ENCODE measurements at places on chromosomes 3 and 15.

- no peak for DNase-seq
Measured at GRCh38 chr3:16366581-16366980, 101.6 kb downstream of the OXNAD1 start.

- no peak for DNase-seq
Measured at GRCh38 chr15:78156653-78157052, 7.5 kb downstream of the IDH3A start.

DNA sequence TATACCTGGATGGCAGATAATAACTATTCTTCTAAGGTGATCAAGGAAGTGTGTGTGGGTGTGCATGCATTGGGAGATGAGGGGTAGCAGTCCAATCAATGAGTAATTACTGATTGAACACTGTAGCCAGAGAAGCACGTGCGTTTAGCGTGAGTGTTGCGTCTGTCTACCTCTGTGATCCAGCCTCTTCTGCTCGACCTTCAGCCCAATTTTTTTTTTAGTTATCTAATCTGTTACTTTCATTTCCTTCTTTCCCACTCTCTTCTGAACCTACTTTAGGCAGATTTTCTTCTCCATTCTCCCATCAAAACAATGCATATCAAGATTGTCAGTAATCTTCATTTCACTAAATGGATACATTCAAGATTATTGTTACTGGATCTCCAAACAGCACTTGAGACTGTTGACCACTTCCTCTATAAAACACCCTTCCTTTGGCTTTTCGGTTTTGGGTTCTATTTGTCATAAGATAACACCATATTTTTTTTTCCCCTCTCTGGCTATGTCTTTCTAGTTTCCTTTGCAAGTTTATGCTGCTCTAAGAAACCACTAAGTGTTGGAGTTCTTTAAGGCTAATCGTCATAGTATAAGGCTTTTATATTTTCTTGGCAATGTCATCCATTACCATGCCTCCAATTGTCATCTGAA is 41.0 kb downstream of the MCTP2 start:
- DNase-seq: no peak

DNA sequence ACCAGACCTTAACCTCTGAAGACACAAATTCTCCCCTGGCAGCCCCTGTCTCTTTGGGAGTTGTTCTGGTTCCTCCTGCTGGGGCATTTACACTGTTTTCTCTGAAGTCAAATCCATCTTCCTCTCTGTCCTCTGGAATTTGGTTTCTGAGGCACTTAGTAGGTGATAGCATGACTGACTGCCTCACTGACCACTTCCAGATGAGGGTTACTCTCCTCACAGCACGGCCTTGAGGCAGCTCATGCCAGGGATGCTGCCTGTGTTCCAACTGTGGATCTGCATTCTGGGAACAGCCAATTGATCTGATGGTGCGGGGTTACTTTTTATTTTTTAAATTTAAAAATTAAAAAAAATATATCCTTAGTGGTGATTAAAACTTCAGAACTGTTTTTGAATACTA is 140.9 kb upstream of the ROPN1 start:
- DNase-seq: no peak

DNA sequence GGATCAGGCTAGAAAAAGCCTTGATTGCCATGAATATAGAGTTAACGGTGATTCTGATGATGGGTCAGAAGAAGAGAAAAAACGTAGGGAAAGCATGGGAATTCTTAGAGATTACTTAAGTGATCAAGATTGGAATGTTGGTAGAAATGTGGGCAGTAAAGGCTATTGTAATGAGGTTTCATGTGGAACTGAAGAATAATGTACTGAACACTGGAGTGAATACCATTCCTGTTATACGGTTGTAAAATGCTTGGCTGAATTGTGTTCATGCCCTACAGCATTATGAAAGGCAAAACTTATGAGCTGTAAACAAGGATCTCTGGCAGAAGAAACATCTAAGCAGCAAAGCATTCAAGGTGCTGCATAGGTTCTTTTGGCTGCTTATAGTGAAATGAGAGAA is 414.1 kb upstream of the CBLB start:
- DNase-seq: no peak

GRCh38 chr3:127324913-127325628 is 37.2 kb upstream of the PRR20G start:
- DNase-seq: peak; percentile 60

GRCh38 chr3:122057671-122058070 is 2.5 kb downstream of the CD86 start:
- peak; percentile 57 for DNase-seq

DNA sequence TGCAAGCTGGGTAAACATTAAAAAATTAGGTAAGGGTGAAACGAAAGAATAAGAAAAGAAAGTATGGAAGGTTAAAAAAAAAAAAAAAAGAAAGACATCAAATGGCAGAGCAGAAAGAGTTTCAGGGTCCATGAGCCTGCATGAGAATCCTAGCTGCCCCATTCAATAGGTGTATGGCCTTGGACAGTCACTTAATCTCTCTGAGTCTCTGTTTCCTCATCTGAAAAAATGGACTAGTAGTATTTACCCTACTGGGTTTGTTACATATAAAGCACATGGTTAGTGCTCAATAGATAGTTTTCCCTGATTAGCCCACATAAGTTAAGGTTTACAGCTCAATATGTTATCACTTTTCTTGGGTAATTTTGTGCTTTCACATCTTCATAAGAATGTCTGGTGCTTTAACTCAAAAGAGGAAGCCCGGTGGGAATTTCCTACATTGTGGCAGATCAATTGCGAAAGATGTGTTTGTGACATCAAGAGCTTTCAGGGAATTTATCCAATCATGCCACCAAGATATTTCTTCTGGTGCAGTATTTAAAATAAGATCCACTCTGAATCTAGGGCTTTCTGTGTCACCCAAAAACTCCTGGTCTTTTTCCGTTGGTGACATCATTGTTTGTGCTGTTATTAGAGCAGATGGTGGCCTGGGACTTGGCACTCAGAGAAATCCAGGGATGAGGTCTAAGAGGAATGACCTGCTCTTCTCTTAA is 57.2 kb upstream of the UBE2E1 start:
- DNase-seq: peak; percentile 100

- DNase-seq: no peak
Measured at GRCh38 chr15:81752974-81753373, 292.8 kb downstream of the MEX3B start.

GRCh38 chr3:11247362-11247761 is 24.8 kb upstream of the ATG7 start:
- DNase-seq: no peak

DNA sequence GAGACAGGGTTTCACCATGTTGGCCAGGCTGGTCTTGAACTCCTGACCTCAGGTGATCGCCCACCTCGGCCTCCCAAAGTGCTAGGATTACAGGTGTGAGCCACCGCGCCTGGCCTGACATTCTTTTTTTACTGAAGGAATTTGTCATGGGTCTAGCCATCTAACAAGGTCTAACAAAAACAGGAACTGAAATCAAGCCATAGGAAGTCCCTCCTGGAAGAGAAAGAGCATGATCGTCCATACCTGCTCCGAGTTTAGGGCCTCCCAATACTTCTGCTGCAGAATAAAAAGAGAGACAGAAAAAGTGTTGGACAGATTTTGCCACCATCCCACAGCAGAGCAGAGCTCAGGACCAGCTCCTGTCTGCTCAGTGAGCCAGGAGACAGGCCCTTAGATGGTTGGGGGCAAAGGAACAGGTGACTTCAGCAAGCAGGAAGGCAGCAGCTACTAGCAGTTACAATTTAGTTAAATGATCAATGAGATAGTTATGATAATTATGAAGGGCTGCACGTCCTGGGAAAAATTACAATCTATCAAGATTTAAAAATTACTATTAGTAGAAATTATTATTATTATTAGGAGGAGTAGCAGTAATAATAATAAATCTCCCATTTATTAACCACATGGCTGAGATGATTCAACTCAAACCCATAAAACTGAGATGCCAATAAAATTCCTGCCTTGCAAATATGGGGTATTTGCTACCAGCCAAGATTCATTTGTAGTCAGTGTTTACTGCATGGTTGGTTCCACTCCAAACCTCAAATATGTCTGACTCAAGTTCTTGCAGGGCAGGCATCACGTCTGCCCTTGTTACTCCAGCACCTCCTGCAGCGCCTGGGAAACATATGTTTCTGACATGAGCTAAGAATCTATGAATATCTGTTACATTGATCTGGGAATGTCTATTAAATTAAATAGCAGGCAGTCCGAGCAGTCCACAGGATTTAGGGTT is 40.1 kb downstream of the TMEM44 start:
- no peak for DNase-seq

DNA sequence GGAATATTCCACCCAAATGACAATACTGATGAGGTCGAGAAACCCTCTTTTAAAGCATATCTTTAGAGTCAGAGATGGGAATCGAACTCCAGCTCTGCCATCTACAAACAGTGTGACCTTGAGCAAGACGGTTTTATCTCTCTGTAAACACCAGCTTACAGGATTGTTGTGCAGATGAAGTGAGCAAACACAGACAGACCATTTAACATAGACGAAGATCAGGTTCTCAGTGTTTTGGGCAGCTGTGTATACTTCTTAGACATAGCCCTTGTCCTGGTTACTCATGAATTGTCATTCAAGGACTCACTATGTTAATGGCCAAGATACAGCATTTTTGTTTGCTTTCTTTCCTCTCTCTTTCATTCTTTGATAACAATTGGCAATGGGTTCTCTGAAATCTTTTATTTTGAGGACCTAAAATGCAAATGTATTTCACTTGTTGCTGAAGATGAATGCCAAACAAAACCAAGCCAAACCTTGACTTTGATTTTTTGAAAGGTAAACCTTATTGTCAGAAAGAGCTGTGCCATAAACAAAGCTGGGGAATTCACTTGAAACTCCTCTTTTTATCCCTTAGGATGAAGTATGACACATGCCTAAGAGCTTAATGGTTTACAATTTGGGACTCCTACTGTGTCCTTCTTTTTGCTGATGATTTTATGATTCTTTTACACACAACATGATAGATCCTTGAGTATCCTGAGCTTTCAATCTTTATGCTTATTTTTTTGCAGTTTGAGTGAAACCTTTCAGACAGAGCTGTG is 250.0 kb upstream of the PDZRN3 start:
- no peak for DNase-seq

GRCh38 chr15:41773729-41774061 is 589 bp upstream of the MAPKBP1 start:
- no peak for DNase-seq

GRCh38 chr3:156604642-156605144 is 49.8 kb upstream of the SSR3 start:
- peak; percentile 23 for DNase-seq

DNA sequence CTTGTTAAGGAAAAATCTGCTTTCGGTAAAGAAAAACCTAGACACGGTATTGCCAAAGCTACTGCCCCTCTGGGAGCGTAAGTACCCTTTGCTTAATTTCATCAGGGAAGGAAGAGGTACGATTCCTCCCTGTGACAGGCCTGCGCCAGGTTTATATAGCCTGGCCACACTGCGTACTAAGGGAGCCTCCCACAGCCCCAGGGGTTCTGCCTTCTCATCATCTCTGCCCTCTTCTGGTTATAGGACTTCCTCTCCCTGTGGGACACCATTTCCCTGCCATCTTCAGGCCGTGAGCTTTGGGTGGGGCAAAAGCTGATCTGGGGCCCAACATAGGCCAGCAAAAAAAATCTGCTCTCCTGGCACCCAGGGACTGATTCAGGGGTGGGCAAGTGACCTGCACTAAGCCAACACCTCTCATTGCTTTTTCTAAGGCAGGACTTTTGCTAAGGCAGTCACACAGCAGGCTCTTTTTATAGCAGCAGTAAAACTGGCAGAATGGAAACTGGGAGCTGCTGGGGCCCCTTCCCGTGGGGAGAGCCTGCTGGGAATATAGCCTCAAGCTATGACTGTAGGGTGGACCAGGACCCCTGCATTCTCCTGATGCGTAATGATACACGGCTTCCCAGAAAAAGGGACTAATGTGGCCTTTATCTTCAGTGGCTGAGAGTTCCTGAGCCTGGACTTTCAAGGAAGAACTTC is 76.2 kb downstream of the PRICKLE2 start:
- DNase-seq: no peak

DNA sequence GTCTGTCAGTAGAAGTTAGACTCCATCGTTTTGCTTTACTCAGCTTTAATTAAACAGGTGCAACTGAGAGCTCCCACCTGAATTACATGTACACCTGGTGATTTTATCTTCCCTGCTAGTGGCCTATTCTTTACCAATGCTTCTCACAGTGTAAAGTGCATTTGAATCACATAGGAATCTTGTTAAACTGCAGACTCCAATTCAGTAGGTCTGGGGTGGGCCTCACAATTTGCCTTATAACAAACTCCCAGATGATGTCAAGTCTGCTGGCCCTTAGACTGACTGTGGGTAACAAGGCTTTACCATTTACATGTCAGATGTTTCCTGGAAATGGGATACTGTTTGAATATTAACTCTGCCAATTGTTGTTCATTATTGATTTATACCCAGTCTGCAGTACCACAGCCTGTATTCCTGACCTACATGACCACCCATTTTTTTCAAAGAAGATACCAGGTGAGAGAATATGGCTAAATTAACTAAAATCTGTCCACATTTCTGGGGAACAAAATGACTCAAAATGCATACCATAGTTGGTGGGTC is 37.2 kb downstream of the CMSS1 start:
- no peak for DNase-seq

- DNase-seq: no peak
Measured at GRCh38 chr3:78087134-78087533, 1047.2 kb downstream of the ROBO2 start.

- DNase-seq: no peak
Measured at GRCh38 chr3:72798552-72799195, 49.6 kb downstream of the SHQ1 start.

DNA sequence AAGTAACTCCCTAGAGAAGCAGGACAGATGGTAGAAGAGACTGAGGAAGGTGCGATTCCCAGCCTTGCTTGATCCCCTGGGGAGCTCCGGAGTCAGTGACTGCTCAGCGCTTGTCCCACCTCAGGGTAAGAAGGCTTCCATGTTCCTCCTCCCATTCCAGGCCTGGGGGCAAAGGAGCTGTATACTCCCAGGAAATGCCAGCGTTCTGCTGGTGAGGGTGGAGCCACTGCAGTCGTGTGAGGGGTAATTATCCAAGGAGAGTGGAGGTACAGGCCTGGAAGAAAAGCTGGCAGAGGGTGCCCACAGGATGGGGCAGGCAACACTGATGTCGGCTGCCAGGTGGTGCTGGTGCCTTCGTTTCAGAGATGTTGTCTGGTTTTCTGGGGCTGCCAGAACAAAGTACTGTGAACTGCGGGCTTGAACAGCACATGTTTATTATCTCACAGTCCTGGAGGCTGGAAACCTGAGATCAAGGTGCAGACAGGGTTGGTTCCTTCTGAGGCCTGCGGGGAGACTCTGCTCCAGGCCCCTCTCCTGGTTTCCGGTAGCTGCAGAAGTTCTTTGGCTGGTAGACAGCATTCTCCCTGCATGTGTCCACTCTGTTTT is 12.1 kb upstream of the APBA2 start:
- no peak for DNase-seq

- no peak for DNase-seq
Measured at GRCh38 chr3:148924562-148924961, 59.5 kb downstream of the CPA3 start.

DNA sequence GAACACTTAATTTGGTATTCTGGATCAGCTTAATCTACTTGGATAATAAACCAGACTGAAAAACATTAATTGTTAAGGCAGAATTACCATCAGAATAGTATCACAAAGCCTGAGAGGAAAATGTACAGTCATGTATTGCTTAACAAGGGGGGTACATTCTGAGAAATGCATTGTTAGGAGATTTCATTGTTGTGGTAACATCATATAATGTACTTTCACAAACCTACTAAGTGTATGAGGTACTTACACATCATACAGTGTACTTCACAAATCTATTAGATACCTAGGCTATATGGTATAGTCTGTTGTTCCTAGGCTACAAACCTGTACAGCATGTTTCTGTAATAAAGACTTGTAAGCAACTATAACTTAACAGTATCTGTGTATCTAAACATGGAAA is 68.2 kb downstream of the NBEAL2 start:
- DNase-seq: no peak
